ENCODE measurements at places on chromosomes 12 and 14.

DNA sequence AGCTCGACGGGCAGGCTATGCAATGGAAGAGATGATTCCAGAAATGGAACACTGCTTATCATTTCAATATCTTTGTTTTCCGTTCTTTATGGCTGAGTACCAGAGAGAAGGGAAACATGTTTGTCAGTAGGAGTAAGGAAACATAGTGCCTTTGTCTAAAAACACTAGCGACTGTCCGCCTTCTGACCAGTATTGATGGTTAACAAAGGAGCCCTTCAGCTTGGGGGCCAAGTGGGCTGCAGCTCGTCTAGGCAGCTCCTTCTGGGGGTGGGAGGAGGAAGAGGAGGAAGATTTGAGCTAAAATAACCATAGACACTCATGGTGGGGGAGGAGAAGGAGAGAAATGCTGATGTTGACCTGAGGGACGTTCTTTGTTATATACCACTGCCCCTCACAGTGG is 15.0 kb downstream of the COQ5 start:
- no peak for DNase-seq

DNA sequence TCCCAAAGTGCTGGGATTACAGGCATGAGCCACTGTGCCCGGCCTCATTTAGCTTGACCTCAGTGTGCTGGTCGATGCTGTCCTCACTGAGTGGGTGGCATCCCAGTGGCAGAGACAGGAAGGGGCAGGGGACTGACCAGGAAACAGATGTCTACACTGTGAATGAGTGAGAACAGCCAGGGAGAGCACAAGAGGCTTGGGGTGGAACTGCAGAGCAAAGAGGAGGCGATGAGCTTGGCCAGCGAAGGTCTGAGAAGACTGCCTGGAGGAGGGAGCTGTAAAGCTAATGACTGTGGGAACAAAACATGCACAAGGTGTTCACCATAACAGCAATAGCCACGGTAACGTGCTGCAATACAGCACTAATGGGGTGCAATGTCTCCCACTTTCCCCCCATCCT is 57.2 kb upstream of the BEGAIN start:
- no peak for DNase-seq

GRCh38 chr12:20444595-20445170 is 76.3 kb downstream of the PDE3A start:
- no peak for DNase-seq

- DNase-seq = no peak
Observed at GRCh38 chr14:88323523-88324199, 592 bp upstream of the KCNK10 start.

- DNase-seq = no peak
Observed at GRCh38 chr12:89490922-89491321, 33.7 kb downstream of the GALNT4 start.

DNA sequence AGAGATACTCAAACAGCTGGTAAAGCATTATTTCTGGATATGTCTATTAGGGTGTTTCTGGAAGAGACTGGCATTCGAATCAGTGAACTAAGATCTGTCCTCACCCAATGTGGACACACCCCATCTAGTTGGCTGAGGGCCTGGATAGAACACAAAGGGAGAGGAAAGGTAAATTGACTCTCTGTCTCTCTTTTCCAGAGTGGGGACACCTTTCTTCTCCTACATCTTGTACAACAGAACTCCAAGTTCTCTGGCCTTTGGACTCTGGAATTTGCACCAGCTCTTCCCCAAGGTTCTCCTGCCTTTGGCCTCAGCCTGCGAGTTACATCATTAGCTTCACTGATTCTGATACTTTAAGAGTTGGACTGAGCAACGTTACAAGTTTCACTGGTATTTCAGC is 1253.9 kb downstream of the SLC16A7 start:
- no peak for DNase-seq

- no peak for DNase-seq
Observed at GRCh38 chr14:68446243-68447040, 346.4 kb downstream of the ZFP36L1 start.

GRCh38 chr12:108587826-108588225 is 10.1 kb downstream of the TMEM119 start:
- DNase-seq = no peak

DNA sequence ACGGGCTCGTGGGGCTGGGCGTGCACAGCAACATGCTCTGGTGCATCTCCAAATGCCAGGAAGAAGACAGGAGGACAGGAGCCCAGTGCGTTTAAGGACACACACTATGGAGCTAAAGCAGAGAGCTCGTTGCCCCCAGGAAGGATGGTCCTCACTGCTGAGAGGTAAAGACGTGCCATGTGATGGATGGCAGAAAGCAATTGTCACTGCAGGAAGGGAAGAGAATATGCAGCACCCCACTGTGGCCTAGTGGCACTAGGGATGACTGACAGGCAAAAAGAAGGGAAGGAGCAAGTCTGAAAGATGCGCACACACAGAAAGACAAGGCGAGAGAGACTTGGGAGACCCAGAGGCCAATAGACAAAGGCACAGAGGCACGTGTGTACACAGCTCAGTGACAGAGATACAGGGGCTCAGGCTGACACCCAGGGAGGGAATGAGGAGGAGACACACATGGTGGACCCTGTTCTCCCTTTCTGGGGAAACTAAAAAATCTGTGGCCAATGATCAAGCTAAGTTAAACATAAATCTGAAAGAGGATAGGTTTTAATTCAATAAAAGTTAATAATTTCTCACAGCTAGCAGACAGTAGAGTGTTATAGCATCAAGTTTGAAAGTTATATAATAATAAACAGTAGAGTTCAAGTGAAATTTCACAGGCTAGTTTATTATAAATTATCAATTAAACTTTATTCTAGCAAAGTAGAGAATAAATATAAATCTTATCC is 78.8 kb downstream of the CRACR2A start:
- DNase-seq = no peak

DNA sequence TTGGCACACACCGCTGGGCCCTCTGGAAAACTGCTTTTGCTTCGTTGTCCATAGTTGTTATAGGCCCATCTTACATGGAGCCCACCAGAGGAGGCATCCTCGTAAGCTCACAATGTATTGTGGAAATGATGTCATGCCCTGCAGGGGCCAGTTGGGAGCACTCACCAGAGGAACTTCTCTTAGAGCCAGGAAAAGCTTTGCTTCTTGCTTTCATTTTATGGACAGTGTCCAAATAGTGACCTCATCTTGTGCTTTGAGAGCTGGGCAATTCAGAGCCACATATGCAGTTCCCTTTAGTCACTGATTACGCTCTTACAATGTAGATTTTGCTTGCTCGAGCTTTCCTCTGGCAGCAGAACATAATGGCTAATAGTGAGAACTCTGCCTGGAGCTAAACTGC is 275.6 kb downstream of the AACS start:
- DNase-seq = no peak

- no peak for DNase-seq
Observed at GRCh38 chr12:106138357-106138632, 459 bp downstream of the NUAK1 start.

- no peak for DNase-seq
Observed at GRCh38 chr12:24349051-24349799, 399.8 kb upstream of the SOX5 start.

DNA sequence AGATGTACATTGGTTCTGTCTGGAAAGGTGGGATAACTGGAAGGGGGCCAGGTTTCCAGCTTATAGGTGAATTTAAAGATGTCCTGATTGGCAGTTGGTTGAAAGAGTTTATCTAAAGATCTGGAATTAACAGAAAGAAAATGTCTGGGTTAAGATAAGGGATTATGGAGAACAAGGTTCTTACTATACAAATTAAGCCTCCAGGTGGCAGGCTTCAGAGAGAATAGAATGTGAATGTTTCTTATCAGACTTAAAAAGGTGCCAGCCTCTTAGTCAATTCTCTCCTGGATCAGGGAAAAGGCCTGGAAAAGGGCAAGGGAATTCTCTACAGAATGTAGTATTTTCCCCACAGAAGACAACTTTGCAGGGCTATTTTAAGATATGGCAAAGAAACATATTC is 53.1 kb downstream of the CNTN1 start:
- no peak for DNase-seq

GRCh38 chr12:2292560-2292959 is 239.8 kb downstream of the CACNA1C start:
- no peak for DNase-seq

GRCh38 chr12:94977766-94978468 is 25.6 kb downstream of the NDUFA12 start:
- no peak for DNase-seq

DNA sequence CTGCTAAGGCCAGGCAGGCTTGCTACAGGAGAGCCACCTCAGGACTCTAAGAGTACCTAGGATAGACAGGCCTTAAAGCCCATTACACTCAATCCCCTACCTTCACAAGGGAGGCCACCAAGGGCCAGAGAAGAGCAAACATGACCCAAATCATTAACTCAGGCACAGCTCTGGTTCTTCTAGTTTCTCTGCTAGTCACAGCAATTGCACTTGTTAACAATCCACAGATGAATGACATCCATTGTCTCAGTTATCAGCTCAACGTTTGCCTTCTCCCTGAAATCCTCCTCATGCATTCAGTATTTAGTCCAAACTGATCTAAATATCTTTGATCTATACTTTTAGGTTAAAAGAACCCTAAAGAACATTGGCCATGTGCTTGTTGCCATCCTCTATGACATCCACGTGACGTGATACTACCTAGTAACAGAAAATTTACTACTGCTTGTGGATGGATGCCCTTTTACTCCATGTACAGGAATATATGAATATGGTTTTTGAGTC is 164.5 kb downstream of the STXBP6 start:
- no peak for DNase-seq

GRCh38 chr14:72715215-72715849 is 178.6 kb downstream of the DPF3 start:
- no peak for DNase-seq

- DNase-seq = no peak
Observed at GRCh38 chr14:81331229-81332021, 68.7 kb downstream of the STON2 start.

DNA sequence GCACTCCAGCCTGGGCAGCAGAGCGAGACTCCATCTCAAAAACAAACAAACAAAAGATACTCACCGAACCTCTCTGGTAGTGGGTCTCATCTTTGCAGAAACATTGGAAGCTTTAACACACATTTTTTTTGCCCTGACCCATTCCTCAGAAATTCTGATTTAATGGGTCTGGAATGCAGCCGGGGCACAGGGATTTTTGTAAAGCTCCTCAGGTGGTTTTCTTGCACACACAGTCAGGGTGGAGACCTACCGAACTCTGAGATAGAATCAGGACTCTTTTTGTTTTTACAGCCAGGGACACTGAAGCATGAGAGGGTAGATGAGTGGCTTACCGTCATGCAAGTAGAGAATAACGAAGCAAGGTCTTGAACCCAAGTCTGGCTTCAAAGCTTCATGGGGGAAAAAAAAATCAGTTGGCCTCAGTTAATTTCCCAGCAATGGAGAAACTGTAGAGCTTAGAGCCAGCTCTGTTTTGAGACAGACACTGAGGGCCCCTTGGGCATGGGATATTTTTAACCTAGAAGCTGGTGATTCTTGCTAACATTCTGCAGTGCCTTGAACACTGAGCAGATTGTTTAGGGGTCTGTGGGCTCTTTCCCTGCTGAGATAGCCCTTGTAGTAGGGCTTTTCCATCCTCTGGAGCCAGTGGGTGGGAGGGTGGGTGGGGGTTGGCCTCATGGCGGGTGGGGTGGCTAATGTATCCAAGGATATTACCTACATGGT is 4.8 kb downstream of the RNU4-2 start:
- no peak for DNase-seq

DNA sequence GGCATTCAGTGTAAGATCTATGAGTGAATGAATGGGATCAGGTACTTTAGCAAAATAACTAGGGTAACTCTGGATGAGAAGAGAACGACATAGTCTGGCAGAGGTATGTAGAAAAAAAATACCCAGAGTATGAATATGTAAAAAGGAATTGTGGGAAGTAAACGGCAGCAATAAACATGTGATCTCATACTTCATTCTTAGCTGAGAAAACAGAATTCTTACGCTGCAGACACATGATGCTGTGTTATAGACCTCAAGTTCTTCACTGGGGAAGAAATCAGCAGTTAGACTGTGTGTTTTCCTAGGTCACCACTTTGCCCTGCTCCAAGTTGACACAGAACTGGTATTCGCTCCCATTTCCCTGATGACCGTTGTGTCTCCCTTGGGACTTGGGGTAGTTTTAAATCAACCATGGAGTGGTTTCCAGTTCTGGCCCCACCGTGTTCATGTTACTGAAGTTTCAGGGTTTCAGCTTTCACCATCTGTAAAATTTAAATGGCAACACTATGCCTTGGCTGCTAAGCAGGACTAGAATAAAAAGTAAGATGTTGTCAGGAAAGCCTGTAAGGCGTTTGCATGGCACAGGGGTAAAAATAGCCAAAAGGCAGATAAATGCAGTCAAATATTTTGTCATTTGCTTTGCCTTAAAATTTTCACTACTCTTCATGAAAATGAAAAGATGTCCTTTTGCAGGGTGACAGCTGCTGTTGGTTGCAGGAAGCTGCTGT is 223.7 kb downstream of the PELI2 start:
- DNase-seq = no peak

- no peak for DNase-seq
Observed at GRCh38 chr12:25929142-25929541, 29.3 kb upstream of the RASSF8 start.

DNA sequence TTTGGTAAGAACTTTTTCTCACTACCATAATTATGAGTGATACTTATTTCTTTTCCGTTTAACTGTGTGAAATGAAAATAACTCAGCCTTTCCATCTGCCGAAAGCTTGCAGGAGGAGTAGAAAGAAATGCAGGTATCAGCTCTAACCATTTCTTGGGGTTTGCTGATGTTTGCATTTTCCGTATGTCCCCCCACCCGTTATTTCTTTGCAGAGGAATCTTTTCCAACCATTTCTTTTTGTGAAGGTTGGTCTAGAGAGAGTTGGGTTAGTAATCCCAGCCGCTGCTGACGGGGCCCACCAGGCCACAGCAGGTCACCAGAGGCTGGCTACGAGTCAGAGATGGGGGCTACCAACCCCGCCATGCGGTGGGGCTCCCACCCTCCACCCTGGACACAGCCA is 7.0 kb upstream of the PIWIL1 start:
- DNase-seq = no peak

- DNase-seq = peak; percentile 79
Observed at GRCh38 chr12:47773062-47773857, at the start of gene SLC48A1. TSS of gene SLC48A1 (plus strand) at chr12:47773238. CDS start at chr12:47773305, 67 bp downstream.

DNA sequence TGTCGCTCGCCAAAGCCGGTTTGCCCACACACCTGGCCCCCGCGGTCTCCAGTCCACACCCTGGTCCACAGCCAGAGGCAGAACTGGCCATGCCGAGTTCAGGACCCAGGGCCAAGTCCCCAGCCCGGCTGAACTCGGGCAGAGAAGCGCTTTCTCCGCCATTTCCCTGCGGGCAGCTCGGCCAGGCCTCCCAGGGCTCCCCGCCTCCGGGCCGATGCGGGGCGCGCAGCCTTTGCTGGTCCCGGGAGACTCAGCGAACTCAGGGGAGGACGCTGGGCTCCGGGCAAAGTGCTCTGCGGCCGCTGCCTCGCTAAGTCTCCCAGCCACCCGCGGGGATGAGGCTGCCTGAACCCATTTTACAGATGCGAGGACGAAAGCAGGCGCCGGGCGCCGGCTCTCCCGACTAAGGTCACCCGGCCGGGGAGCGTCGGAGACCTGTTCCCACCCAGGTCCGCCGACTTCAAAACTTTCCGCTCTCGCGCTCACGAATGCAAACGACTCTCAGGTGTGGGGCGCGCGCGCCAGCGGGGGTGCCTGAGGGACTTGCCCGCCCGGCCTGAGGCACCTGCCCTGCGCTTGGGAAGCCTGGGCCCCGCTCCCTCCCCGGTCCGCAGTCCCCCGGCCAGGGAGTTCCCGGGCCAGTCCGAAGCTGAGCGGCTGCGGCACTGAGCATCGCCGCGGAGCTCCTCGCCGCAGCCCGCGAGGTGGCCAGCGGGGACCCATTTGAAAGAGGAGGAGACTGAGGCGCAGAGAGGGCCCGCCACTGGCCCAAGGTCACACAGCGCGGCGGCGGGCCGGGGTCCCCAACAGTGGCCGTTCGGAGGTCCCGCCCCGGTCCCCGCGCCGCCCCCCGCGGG is 627 bp downstream of the TESC start:
- peak; percentile 20 for DNase-seq

Measured in CD4-positive, alpha-beta T cell treated with Interleukin-12 subunit alpha and Interleukin-12 subunit beta, for 1 hour (primary cell).